Activated CD8-positive, alpha-beta memory T cell treated with anti-CD3 and anti-CD28 coated beads for 4 hours (primary cell): ENCODE measurements at places on chromosomes 6 and 20.

GRCh38 chr20:59122566-59122919 lies 41.1 kb upstream of the ZNF831 start:
- no peak for DNase-seq

- no peak for DNase-seq
Measured at GRCh38 chr20:50788045-50788991, 6.5 kb upstream of the BCAS4 start.

GRCh38 chr20:49964964-49965780 lies 17.6 kb upstream of the SNAI1 start:
- no peak for DNase-seq

DNA sequence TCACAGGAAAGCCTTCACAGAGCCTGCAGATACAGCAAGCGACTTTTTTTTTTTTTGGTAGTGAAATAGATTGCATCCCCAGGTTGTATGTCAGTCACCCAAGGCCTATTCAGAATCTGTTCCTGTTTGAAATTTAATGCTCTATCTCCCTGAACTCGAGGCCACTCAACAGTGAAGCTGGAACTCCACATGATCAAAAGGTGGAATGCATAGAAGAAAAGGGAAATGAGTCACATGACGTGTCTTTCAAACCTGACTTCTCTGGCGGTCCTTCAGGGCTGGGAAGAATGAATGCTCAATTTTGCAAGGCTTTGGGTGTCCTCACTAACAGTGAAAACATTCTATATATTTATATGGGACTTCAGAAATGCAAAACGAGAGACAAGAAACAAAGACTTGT lies 88.4 kb upstream of the B3GAT2 start:
- DNase-seq, result no peak

GRCh38 chr20:46304361-46304760 lies 3.9 kb downstream of the CDH22 start:
- no peak for DNase-seq

DNA sequence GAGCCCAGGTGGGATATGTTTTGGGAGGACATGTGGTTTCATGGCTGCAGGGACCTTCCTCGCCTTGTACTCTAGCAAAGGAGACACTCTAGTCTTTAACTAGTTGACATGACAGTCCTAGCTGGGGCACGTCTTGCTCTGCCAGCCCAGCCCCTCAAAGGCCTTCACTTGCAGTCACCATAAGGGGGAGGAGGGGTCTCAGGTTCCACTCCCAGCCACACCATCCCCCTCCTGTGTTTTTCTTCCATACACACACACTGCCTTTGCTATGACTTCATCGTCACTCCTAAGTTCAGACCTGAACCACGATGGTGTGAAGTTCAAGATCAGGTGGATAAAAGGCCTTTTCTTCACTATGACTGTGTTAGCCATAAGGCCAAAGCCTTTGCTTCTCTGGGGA lies 13.5 kb downstream of the ULBP1 start:
- DNase-seq, result no peak

GRCh38 chr6:157974341-157974894 lies 7.2 kb upstream of the SYNJ2 start:
- DNase-seq, result no peak

DNA sequence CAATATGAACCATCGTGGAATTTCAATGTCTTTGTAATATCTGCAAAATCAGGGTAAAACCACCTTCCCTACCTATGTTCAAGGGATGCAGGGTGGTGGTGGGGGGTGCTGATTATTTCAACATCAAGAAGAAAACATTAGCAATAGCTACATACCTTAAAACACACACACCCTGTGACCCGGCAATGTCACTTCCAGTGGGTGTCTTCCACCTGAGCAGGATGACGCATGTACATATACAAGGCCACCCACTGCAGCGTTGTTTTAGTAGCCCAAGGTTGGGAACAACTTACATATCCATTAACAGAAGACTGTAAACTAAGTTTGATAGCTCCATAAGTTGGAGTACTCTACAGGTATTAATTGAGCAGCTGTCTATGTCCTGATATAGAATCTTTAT lies 62.6 kb upstream of the SIRPG start:
- no peak for DNase-seq

DNA sequence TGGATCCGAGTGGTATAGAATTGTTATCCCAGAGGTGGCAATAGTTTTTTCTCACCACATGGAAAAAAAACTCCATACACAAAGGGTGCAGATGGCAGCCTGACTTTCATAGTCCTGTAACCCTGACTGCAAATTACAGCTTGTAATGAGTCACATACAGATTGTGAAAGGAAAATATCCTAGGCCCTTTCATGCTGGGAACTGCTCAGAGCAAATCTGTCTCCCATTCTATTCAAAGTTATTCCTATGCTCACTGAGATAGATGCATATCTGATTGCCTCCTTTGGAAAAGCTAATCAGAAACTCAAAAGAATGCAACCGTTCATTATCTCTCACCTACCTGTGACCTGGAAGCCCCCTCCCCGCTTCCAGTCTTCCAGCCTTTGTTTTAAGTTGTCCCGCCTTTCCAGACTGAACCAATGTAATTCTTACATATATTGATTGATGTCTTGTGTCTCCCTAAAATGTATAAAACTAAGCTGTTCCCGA lies 108.7 kb upstream of the MAP3K4 start:
- DNase-seq, result no peak

- no peak for DNase-seq
Measured at GRCh38 chr6:55758156-55758937, 117.0 kb downstream of the BMP5 start.

- DNase-seq, result no peak
Measured at GRCh38 chr6:53746442-53747103, 48.2 kb upstream of the LRRC1 start.

- DNase-seq, result no peak
Measured at GRCh38 chr20:48834278-48834677, 6.5 kb upstream of the PREX1 start.

GRCh38 chr20:58712806-58713731 lies 20.5 kb downstream of the NPEPL1 start:
- no peak for DNase-seq
